Nucleus accumbens (tissue), 56 donors: ENCODE measurements at places on chromosomes 6 and 20.

- DNase-seq, result no peak
Measured at GRCh38 chr6:44456966-44457292, 69.4 kb downstream of the CDC5L start.

- DNase-seq, result no peak
Measured at GRCh38 chr6:3031857-3032640, 32.4 kb downstream of the NQO2 start.

GRCh38 chr6:150453357-150453756, 84.5 kb downstream of the IYD start:
- no peak for DNase-seq

DNA sequence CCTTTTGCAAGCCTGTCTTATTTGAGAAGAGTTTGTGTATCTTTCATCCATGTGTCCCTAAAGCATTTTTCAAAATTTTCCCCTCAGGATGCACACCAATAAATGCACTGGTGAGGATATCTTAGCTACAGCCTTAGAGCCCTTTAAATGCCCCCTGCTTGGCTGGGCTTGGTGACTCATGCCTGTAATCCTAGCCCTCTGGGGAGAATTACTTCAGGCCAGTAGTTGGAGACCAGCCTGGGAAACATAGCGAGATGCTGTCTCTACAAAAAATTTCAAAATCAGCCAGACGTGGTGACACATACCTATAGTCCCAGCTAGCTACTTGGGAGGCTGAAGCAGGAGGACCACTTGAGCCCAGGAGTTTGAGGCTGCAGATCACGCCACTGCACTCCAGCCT, 33.8 kb upstream of the PLCB4 start:
- DNase-seq, result no peak

DNA sequence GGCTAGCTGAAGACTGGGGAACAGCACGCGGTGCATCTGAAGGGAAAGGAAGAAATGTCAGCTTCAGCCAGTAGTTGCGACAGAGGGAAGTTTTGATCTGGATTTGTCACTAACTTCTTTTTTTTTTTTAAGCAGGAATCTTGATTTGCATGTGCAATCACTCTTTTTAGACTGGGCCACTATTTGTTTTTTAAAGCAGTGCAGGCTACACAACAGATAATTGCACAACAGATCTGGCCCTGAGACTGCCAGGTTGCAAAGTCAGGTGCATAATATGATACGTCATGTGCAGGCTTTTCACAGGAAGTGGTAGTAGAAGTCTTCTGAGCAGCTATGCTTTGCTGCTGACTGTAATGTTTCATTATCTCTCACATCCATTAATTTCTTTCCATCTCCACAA, 13.5 kb downstream of the PFDN4 start:
- DNase-seq, result no peak

DNA sequence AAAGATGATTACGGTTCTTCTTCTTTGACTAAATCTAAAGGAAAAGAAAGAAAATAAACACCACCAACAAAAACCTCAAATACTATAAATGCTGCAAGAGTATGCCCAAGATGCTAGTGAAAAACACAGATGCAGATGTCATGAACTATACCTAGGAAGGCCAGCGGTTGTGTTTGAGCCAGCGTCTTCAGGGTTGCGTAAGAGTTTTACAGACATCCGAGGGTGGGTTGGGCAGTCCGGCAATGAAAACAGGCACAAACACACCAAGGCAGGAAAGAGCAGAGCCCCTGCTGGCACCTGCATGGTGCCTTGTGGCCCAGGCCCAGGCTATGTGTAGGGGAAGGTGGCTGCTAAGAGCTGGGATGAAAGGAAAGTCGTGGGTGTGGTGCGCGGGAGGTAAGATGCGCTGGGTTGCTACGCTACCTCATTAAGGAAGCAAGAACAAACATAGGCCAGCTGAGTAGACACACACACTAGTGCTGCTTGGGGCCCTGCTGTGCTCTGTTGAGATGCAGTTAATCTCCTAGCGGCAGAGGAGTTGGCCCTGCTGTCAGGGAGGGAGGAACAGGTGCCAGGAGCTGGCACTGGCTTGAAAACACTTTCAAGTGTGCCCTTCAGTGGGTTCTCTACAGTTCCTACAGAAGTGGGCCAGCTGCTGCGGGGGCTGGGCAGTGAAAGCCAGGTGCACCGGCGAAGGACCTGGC, 170.2 kb upstream of the PLN start:
- DNase-seq, result no peak

DNA sequence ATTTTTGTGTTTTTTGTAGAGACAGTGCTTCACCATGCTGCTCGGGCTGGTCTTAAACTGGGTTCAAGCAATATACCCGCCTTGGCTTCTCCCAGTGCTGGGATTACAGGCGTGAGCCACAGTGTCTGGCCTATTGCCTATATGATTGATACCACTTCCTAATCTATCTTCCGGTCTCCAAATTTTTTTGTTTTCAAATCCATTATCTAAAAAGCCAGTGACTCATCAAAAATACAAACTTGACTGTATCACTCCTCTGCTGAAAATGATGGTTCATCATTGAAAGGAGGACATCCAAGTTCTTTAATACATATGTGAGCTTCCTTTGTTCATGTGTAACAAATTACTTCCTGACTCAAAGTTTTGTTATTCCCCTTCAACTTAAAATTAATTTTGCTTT, 35.5 kb downstream of the FAM8A1 start:
- DNase-seq, result no peak

DNA sequence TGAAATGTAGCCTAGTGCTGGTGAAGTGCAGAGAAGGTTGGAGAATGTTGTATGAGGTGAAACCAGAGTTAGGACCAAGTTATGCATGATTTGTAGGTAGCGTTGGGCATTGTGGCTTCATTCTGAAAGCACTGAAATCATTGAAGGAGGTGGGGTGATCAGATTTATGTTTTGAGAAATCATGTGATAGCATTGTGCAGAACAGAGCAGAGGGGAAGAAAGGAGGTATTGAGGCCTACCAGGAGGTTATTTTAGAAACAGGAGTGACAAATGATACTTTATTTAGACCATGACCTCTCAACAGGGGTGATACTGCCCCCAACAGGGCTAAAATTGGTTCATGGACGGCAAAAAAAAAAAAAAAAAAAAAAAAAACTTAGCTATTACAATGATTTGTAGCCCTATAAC, 15.6 kb upstream of the HMGN3 start:
- no peak for DNase-seq

GRCh38 chr6:170243386-170243785, 47.5 kb downstream of the DLL1 start:
- DNase-seq, result no peak

DNA sequence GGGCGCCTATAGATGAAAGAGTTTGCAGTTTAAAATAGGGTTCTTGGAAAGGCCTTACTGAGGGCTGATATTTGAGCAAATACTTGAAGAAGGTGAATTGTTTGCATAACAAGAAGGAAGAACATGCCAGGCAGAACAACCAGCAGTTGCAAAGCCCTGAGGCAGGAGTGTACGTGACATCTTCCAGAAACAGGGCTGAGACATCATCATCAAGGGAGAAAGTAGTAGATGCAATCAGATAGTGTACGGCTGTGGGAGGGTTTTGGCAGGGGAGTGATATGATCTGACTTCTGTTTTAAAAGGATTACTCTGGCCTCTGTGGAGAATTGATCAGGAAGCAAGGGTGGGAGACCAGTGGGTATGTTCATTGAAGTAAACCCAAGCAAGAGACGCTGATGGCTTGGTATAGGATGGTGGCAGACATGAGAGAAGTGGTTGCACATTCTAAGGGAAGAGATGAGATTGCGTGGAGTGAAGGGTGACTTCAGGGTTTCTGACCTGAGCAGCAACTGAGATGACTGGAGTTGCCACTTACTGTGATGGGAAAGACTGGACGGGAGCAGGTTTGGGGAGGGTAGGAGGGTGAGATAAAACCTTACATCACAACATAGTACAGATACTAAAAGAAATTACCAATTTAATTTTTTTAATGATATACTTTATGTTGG, 28.8 kb downstream of the RIOK1 start:
- DNase-seq, result no peak

DNA sequence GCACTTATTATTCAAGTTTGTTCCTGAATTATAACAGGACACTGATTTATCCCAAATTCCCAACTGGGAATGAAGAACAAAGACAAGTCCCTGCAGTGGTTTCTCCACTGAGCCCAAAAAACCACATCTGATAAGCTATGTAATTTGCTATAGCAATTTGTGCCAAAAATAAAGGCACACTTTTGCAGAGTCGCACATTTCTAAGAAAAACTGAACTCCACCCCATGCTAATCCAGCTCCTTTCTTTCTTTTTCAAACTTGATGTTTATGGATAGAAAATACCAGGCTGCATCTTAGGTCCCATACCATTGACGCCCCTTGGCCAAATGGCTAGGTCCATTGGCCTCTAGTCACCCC, 170.2 kb upstream of the CITED2 start:
- no peak for DNase-seq
